ENCODE measurements at places on chromosomes 2 and 18.

GRCh38 chr18:46407486-46408166 lies 249.4 kb downstream of the LOXHD1 start:
- DNase-seq: no peak

- no peak for DNase-seq
Measured at GRCh38 chr2:65275141-65275915, 47.7 kb downstream of the ACTR2 start.

GRCh38 chr2:65057391-65058052 lies 1.3 kb downstream of the CEP68 start:
- DNase-seq: peak; percentile 83

DNA sequence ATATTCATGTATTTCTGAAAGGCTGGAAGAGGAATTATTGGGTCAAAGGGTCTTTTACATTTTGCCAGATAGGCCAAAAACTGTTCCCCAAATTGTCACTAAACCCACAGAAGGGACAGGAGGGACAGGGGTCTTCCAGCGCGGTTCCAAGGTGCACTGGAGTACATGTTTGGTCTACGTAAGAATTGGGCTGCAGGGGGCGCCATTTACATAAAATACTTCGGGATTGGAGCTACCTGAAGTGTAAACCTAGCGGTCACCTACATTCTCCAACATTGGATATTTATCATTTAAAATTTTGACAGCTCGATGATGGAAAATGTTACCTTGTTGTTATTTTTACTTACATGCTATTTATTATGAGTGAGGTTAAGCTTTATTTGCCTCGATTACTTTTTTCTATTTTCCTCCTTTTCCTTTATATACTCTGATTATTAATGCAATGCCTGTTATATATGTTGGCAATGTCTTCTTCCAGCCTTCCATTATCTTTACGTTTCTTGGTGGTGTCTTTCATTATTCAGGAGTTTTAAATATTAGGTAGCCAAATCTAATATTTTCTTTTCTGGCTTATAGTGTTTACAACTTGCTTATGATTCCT lies 43.0 kb upstream of the RAB6C start:
- no peak for DNase-seq

DNA sequence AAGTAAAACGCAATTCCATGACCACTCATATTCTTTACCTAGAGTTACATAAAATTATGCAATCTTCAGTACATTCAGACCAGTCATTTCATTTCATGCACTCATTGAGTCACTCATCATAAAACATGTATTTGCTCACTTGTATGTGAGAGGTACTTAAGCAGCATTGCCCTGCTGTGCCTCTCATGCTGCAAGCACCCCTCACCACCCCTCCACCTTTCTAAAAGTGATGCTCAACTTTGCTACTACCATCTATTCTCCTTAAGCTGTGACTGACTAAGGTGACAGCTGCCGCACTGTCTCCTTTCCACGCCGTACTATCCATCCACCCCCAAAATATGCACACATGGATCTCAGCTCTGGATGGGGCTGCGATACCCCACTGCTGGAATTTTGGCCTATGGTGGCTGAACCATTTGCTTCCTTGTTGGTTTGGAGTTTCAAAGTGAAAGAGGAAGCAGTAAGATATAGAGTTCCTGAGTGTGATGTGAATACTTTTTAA lies 7.2 kb downstream of the ARHGAP25 start:
- no peak for DNase-seq

DNA sequence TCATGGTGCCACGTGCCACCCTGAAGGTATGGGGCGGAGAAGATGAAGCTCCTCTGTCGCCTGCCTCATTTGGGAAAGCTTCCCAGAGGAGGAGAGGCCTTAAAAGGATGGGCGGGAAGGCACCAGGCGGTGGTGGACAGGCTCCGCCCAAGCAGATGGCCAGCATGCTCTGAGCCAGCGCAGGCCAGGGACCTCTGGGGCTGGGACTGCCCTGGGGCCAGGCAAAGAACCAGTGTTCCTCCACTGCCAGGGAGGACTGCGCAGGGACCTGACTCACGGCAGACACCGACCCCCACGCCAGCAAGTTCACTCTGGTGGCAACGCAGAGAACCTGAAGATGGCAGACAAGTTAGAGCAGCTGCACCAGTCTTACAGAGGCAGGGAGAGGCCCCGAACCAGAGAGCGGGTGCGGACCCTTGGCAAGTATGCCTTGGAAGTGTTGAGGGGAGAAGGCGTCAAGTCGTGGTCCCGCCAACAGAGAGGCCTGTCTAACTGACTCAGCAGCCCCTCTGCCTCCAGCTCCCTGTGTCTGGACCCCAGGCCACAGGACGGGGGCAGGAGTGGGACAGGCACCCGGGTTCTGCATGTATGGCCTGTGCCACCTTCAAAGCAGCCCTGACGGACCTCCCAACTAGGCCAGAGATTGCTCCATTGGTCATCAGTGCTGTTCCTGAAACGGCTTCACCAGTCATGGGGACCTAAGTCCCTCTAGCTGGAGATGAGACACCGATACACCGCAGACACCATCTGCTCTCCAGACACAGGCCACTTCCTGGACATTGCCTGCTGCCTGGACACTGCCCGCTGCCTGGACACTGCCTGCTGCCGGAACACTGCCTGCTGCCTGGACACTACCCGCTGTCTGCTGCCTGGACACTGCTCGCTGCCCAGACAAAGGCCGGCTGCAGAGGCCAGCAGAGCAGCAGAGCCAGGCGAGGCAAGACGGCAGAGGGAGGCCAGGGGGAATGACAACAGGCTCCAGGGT lies 124.7 kb downstream of the HDAC4 start:
- no peak for DNase-seq

DNA sequence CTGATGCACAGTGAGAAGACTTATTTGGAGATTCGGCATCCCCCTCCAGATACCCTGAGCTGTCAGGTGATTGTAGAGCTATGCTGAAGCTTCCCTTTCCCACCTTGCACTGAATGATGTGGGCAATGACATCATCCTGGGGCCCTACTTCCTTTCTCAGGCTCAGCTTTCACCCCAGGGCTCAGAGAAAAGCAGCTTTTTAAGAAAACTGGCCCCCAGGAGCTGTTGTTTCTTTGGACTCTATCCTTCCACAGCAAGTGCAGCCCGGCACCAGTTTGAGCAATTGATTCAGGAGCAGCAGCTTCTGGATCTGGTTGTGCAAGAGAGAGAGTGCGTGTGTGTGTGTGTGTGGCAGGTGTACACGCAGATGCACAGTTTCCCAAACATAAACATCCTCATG lies 251.3 kb downstream of the ANAPC1 start:
- DNase-seq: no peak

DNA sequence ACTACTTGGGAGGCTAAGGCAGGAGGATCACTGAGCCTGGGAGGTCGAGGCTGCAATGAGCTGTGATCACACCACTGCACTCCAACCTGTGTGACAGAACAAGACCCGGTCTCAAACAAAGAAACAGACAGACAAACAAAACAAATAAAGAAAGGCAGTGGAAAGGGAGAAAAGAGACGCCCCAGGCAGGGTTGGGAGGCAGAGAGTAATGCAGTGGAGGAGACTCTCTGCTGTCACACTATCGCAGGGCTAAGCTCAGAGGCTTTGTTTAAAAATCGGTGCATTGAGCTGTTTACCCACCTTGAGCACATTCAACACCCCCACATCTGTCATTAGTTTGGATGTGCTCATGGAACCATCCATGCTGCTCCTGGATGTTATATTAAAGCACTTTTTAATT lies 84.2 kb upstream of the RMP24 start:
- DNase-seq: no peak

DNA sequence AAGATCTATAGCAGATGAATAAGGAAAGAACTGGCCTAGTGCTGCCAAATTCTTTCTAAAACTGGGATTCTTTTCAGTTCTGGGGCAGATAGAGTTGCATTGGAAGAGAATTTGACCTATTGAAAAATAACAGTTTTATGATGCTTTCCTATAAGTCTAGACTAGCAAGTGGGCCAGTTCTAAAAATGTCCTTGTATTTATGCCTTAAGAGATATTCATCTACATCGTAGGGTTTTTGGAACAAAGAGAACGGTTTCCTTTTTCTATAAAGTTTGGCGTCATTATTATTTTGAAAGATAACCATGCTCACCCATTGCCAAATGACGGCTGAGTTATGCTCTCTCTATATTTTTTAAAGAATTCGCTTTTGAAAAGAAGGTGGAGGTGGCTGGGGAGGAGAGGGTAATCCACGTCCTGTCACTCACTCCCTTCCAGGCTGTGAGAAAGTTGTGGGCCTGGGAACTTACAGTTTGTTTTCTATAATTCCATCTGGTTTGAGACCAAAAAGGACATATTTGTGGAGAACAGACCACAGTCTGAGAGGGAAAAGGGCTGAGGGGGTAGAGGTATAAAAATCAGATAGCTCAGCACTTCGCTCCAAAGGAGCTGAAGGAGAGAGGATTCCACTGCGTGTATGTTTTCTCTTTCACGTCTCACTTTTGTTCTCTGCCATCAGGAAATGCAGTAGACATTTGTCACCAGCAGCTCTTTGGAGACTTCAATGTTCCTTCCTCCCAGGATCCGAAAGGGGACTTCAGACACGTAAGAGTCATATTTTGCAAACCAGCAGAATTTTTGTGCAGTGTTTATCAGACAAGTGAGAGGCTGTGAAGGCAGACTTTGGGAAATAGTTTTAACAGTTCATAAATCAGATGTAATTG lies 281.9 kb upstream of the FN1 start:
- no peak for DNase-seq

DNA sequence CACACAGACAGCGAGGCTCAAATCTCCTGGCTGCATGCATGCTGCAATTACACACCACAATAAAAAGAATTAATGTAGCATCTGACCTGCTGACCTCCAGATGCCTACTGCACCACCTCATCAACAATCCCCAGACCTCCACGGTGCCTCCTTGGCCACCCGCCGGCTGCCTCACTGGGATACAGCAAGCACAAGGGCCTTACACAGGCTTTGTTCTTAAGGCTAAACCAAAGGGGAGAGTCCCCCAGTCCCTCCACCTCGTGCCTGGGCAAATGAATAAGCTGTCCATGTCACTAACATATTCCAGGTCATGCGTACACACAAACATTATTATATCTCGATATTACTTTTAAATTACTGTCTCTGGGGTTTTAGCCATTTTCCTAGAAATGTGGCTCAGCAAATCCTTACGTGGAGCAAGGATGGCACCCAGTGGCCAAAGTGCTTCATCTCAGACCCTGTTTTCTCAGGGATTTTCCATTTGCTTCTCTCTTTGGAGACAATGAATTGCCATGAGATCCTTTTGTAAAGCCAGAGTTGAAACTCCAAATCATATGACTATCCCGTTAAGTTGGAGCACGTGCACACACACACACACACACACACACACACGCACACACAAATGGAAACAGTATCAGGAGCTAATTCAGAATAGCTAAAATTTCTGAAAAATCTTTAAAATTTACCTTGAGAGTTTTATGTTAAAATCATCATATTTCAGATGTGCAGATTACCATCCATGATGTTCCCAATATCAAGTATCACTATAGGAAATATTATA lies 313.8 kb downstream of the PDE11A start:
- no peak for DNase-seq

GRCh38 chr2:170301626-170302025 lies 123.7 kb downstream of the MYO3B start:
- DNase-seq: no peak

- DNase-seq: no peak
Measured at GRCh38 chr2:134354611-134355010, 100.7 kb downstream of the MGAT5 start.

DNA sequence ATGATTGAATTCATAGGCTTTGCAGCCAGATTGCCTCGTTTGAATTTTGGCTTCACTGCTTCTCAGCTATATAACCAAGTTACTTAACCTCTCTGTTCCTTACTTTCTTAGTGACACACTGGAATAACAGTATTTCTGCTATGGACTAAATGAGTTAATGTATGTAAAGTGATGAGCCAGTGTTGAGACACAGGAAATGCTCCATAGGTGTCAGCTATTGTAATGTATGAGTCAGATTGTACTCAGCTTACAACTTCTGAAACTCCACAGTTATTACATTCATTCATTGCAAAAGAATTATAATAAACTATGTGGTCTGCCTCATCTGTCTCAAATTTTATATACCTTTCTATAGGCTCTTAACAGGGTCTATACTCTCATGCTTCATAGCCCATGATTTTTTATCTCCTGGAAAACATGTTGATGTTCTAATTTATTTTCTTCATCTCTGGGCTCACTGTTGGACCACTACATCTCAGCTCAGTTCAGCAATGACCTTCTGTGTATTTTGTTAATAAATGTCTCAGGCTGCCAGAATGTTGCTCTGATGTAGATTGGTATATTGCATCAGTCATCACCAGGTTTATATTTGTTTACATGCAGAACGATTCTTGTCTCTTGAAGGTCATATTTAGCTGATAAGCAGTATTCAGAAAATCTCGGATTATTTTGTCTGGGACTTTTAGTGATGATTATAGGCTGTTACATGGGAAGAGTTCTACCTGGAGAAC lies 76.2 kb downstream of the MAP3K20 start:
- DNase-seq: no peak

GRCh38 chr2:100886085-100886484 lies 66.1 kb downstream of the NPAS2 start:
- DNase-seq: no peak

DNA sequence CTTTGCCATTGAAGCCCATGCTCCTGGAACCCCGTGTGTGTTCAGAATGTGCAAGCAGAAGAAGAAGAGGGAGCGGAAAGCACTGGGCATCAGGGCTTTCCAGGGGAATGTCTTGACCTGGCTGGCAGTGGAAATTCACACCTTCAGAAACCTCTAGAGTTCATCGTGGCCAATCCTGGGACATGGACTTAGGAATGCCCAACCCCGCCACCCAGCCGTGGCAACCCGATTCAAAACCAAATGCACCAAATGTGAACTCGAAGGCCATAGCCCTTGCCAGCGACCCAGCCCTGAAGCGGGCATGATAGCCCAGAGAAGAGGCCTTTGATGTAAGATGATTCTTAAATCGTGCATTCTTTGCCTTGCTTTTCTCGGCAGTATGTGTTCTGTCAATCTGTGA lies 69.4 kb downstream of the ADI1 start:
- no peak for DNase-seq

DNA sequence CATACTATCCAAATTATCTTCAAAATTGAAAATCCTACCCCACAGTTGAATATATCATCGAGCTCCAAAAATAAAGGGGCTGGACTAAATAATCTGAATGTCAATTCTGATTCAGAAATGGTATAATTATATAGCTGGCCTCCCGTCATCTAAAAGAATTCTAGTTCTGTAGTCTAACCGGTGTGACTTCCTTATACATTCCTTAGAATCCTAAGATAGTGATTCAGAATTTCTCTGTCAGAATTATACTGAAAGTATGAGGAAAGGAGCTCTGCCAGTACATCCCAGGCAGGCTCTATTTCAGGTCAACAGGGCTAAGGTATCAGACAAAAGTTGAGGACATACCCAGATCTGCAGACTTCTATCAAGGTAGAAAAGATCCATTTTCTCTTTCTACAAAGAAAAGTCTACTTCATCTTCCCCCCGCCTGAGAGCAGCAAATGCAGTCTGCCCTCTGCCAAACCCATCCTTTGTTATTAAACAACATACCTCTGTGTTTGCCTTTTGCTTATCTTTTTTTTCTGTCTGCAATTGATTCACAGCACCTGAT lies 128.5 kb downstream of the METTL4 start:
- DNase-seq: no peak

- DNase-seq: no peak
Measured at GRCh38 chr2:36059691-36060090, 295.9 kb upstream of the CRIM1 start.

GRCh38 chr18:23207191-23207955 lies 72.1 kb downstream of the CABLES1 start:
- DNase-seq: no peak

GRCh38 chr2:127721978-127722355 lies 20.7 kb downstream of the SFT2D3 start:
- no peak for DNase-seq

- DNase-seq: no peak
Measured at GRCh38 chr2:158688721-158689120, 106.4 kb upstream of the DAPL1 start.

Data from NCI-H2029 treated with DMSO at 0.1 percent for 48 hours (cell line).